ENCODE measurements at places on chromosomes 5 and 9.

DNA sequence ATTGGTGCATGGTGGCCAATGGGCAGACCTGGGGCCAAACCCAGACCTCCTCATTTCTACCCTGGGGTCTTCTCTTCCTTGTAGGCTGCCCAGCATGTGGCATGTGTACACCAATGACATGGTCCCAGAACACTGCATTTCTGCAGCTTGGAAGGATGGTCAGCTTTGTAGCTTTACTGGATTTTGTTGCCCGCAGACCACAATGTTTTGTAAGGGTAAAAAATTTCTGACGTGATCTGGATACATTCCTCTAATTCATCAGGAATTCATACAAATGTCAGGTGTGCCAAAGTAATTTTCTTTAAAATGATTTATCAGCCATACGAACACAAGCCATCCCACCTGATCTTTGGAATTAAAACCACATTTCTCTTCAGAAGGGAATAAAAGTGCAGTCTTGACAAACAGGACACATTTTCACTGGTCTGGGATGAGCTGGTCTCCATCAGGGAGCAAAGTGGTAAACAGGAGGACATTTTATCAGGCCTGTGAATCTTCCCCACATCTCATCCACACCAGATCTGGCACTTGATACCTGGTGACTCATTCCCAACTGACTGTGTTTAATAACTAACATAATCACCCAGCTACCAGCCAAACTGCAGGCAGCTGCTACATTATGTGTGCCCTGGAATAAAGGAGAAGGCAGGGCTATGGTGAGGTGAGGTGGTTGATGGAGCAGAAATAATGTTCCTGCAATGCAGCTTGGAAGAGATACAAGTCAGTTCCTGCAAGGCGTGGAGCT is 103.9 kb downstream of the SPOCK1 start:
- no peak for DNase-seq

- no peak for DNase-seq
Observed at GRCh38 chr9:33289936-33290246, 425 bp upstream of the NFX1 start.

GRCh38 chr5:111068213-111068612 is 3.3 kb upstream of the TSLP start:
- no peak for DNase-seq

DNA sequence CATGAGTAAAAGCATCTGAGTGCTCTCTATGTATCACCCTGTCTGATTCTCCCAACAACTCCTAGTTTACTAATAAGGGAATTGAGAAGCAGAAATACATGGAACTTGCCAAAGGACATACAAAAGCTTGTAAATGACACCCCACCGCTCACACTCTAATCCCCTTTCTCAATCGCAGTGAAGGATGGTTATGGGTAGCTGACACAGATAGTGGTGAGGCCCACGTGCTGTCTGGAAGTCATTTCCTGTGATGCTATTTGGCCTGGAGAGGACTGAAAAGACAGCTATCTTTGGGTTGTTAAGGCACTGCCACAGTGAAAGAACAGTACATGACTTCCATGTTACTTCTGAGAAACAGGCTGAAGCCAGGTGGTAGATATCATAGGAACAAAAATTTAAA is 117.0 kb downstream of the GLIS3 start:
- no peak for DNase-seq

- DNase-seq: no peak
Observed at GRCh38 chr5:67238191-67238590, 41.6 kb upstream of the CD180 start.

Data from germinal center (tissue), 1 donor.